ENCODE measurements at places on chromosomes 6 and 20.

DNA sequence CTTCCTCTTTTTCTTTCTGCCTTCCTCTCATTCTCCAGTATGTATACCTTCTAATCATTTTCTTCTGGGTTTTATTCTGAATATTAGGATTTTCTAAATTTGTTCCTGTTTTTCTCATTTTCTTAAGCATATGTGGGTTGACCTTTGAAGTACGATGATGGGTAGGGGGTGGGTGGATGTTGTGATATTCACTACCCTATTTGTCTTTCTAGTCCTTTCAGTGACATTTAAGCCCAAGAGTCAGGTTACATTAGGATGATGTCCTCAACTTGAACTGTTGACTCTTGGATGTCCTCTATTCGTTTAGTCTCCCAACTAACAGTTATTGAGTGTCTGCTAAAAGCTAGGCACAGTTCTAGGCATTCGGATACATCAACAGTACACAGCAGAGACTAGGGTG, 7.3 kb downstream of the ABT1 start:
- no peak for DNase-seq

- DNase-seq, result no peak
Measured at GRCh38 chr6:41063884-41064285, 8.3 kb downstream of the OARD1 start.

DNA sequence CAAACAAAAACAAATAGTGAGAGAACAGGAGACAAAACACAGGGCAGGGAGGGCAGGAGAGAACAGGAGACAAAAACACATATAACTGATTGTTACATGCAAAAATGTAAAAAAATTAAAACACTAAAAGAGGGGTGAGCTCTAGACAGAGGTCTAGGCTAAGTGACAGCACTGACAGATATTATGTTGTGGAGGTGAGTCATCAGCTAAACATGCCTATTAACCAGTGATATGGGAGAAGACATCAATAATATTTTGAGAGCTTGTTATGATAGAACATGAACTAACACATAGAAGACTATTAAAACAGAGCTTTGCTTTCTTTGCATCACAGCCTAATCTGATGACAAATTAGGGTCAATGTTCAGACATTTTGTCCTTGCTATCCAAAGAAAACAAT, 972.7 kb downstream of the PRIM2 start:
- DNase-seq, result no peak

- DNase-seq, result no peak
Measured at GRCh38 chr6:125212377-125212776, 58.8 kb downstream of the TPD52L1 start.

DNA sequence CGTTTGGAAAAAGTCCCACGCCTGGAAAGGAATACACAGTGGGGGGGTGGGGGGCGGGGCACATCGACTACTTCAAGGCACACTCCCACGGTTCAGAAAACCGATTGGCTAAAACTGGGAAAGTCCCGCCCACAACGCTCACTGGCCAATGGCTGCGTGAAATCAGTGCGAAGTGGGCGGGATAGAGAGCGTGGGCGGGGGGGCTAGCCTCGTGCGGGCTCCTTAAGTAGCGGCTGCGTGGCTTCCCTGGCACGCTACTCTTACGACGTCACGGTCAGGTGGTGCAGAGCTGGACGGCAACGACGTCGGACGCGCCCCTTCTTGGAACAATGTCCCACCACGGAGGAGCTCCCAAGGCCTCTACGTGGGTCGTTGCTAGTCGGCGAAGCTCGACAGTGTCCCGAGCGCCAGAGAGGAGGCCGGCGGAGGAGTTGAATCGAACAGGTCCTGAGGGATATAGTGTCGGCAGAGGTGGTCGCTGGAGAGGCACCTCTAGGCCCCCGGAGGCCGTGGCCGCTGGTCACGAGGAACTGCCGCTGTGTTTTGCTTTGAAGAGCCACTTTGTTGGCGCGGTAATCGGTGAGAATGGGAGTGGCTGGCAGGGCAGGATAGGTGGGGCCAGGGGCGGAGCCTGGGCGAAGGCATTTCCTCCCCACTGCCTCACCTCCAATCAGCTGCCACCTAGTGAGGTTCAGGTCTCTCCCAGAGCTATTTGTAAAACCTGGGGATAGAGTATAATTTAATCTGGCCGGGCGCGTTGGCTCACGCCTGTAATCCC, at the start of gene DDX43:
TSS of gene DDX43 (plus strand) at position 252 of the 778 bp plus-strand sequence. CDS start at position 330, 78 bp downstream.
- peak; percentile 81 for DNase-seq

- DNase-seq, result no peak
Measured at GRCh38 chr20:2468581-2469407, 1.8 kb downstream of the SNRPB start.

GRCh38 chr6:162638931-162639574, 88.5 kb downstream of the PRKN start:
- DNase-seq, result no peak

DNA sequence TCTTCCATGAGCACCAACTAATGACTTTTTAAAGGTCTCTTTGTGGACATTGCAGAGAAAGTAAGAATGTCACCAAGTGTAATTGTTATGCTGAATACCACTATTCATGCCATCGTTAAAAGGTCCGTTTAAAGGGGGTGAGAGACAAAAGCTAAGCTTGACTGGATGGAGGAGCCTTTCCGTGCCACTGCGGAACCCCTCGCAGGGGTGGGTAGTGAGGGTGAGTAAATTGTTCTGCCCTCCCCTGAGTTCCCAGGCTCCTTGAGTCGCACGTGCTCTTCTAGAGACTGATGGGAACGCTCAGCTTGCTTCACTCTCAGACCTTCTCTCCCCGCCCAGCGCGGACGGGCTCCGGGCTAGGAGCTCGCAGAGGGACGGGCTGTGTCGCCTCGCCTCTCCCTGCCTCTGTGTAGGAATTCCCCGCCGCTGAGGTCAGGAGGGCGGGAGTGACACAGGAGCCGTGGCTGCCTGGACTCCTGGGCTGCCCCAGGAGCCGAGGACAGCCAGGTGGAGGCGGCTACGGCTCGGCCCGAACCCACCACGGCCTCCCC, 314.8 kb upstream of the QKI start:
- no peak for DNase-seq

GRCh38 chr20:10560686-10561085, 113.1 kb downstream of the JAG1 start:
- no peak for DNase-seq

- DNase-seq, result no peak
Measured at GRCh38 chr20:5910186-5910585, 40.1 kb downstream of the TRMT6 start.

GRCh38 chr6:137764464-137764863, 102.6 kb upstream of the TNFAIP3 start:
- no peak for DNase-seq

- DNase-seq, result no peak
Measured at GRCh38 chr6:162178266-162178665, 549.3 kb downstream of the PRKN start.

DNA sequence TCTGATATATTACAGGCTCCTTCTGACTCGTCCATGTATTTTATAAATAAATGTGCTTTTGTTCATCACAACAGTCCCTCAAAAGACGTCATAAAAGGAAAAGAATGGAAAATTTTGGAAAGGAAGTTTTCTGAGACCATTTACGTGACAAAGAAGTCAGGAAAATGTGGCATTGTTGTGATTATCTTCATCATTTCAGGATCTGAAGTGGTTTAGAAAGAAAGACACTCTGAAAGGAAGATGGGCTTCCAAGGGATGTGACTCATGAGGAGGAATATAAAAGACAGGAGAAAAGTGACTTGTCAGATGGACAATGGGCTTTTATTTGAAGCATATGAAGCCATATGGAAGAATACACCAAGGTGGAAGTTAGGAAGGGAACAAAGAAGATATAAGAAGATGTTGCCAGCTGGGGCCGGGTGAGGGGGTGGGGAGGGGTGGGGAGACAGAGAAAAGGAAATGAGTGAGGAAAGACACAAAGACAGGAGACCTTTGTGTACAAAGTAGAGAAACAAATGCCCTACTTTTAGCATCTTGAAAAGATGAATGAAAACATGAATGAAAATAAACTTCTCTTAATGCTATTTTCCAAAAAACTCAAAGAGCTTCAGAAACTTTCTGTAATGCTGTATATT, 190.3 kb upstream of the PREP start:
- DNase-seq, result no peak

- no peak for DNase-seq
Measured at GRCh38 chr6:151553416-151554165, 59.8 kb downstream of the CCDC170 start.

GRCh38 chr20:49281059-49281912, 3.4 kb upstream of the ZNFX1 start:
- no peak for DNase-seq

GRCh38 chr6:148973538-148974208, 226.8 kb downstream of the UST start:
- no peak for DNase-seq

DNA sequence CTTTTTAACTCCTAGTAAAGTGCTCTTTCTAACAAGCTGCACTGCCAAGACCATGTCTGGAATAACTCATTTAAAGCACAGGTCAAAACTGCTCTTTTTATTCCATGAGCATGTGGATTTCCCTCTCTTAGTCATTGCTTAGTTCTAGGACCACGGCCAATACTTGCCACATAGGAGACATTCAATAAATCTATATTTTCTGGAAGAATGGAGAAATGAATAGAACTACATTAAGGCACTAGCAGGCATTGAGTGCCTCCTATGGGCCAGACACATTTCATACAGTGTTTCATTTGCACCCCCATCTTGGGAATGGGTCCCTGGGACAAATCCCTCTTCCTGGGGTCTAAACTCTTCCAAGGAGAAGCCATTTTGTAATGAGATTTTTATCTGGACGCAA, 552.8 kb upstream of the CITED2 start:
- no peak for DNase-seq

DNA sequence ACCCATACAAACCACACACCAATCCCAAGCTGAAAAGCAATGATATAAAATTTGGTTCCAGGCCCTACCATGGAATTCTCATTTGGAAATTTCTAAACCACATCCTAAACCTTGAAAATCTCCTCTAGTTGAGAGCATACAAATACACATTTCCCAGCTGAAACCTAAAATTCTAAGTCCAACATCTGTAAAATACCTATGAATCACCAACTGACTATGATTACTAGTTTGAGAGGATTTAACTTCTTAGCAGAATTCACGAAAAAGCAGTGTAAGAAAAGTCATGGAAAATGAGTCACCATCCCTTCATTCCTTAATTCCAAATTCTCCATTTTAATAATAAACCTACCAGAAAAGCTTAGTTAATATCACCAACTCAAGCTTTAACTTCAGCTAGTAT, 15.4 kb downstream of the RANBP9 start:
- DNase-seq, result no peak

DNA sequence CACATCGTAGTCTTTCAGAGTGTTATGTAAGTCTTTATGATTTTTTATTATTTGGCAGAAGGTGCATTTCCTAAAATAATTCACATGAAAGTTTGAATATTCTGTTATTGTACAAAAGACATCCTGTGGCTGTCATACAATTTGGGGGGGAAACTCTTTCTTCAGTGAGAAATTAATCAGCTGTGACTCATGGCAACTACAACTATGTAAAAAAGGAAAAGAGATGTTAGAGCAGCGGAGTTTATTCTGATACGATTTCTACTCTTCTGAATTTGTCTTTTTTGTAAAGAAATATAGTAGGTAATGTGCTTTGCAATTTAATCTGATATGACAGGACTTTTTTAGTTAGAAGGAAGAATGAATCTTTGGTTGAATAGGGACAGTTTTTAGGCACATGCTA, 14.2 kb downstream of the COL19A1 start:
- no peak for DNase-seq

- DNase-seq, result no peak
Measured at GRCh38 chr20:24580006-24580405, 110.6 kb downstream of the SYNDIG1 start.

GRCh38 chr20:9344083-9344920, 170.1 kb upstream of the LAMP5 start:
- DNase-seq, result no peak

GRCh38 chr20:16929756-16930155, 181.6 kb downstream of the OTOR start:
- DNase-seq, result no peak

GRCh38 chr6:88561034-88561953, 395.1 kb upstream of the CNR1 start:
- DNase-seq, result no peak

DNA sequence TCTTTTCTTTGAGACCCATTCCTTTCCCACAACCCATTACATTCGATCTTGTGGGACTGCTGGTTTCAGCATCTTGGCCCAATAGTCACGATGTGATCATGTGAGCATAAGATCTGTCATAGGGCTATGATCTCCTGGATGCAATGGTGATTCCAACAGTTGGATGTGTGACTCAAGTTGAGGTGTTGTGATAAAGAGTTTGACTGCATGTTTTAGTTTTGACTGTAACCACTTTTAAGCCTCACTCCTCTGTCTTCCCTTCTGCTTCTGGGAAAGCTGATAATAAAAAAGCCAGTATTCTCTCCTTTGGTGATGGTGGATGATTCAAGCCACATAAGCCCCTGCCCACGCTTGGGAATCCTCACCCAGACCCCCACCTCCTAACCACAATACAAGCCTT, 117.0 kb upstream of the ASCC3 start:
- no peak for DNase-seq

- DNase-seq, result no peak
Measured at GRCh38 chr6:89454300-89454699, 21.3 kb downstream of the ANKRD6 start.

DNA sequence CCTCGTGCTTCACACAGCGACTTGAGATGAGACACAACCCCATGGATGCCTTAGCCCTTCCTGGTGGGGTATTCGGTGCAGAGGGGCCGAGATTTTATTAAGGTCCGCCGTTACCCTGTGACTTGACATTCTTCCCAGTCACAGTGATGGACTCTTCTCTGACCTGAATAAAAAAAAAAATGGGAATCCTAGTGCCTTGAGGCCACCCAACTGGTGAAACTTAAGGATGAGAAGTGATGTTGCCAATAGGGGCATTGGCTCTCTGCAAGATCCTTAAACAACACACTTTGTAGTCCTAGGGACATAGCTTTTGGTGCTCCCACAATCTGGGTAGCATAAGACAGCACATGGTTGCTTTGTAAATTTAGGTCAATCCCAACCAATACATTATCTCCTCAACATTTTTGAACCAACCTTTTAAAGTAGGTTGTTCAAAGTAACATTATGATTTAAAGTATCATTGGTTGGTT, 814 bp upstream of the ADNP start:
- DNase-seq, result no peak

- DNase-seq, result no peak
Measured at GRCh38 chr20:11267131-11267761, 593.4 kb upstream of the JAG1 start.
